ENCODE measurements at places on chromosomes 2 and 18.

GRCh38 chr2:152234277-152234676 lies 58.7 kb upstream of the STAM2 start:
- no peak for DNase-seq

- no peak for DNase-seq
These were observed 33.0 kb downstream of the RAB1A start for GRCh38 chr2:65096948-65097347.

DNA sequence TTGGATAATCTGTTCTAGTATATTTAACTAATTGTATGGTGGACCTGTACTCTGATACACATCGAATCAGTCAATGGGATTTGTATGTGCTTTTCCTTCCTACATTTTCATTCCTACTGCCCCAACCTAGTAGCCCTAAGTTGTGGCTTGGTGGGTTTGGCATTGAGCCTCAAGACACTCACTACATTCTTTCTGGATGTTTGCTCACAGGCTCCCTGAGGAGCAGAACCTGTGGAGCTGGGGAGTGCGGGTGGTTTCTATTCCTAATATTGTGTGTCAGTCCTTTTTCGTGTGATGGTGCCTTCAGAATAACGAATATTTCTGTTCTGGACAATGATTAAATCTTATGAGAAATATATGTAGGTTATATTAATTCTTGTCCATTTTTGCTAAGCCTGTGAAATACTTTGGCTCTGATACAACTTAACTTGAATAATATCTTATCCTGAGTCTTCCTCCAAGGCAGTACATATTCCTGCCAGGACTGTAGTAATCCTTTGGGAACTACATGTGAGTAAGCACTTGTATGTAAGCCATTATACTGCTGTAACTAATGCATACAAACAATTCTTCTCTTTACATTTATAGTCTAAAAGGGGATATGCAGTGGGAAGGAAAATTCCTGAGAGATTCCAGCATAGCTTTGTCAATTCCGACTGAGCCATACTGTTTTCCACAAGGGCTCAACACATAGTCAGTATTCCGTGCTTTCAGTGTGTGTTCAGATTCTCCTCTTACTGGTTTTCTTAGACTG lies 150.6 kb downstream of the AGPS start:
- no peak for DNase-seq

- no peak for DNase-seq
These were observed 83.3 kb downstream of the INSIG2 start for GRCh38 chr2:118171546-118171945.

DNA sequence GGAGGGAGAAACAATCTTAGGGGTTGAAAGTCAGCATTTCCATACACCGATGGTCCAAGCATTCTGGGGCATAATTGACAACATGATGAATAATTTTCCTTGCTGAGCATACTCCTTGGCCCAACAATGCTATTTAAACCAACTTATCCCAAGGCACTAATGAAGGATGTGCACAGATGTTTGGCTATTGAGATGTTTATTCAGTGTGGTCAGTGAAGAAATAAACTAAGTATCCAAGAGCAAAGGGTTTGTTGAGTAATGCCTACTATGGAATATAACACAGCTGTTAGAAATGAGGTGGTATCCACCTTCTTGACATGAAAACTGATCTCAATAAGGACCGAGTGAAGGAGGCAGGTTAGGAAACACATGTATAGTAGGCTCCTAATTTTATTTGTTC lies 53.9 kb upstream of the RAB6D start:
- no peak for DNase-seq

DNA sequence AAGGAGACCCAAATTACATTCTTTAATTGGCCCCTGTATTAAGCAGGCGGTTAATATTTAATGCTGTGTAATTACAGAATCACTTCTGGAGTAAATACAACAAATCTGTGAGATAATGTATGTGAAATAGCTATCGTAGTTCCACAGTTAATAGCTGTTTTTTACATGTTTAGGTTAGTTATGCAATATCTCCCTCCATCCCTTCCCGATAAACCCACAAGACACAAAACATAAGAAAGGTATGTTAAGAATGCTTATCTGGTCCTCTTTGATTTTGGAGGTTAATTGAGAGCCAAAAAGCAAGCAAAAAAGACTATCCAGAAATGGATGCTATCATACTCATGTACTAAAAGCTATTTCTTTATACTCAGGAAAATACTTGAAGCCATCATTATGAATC lies 49.1 kb downstream of the ZNF638 start:
- DNase-seq: no peak

- DNase-seq: no peak
These were observed 144.7 kb upstream of the SMAD2 start for GRCh38 chr18:48074929-48075706.

GRCh38 chr2:230693411-230693810 lies 19.2 kb upstream of the CAB39 start:
- no peak for DNase-seq

DNA sequence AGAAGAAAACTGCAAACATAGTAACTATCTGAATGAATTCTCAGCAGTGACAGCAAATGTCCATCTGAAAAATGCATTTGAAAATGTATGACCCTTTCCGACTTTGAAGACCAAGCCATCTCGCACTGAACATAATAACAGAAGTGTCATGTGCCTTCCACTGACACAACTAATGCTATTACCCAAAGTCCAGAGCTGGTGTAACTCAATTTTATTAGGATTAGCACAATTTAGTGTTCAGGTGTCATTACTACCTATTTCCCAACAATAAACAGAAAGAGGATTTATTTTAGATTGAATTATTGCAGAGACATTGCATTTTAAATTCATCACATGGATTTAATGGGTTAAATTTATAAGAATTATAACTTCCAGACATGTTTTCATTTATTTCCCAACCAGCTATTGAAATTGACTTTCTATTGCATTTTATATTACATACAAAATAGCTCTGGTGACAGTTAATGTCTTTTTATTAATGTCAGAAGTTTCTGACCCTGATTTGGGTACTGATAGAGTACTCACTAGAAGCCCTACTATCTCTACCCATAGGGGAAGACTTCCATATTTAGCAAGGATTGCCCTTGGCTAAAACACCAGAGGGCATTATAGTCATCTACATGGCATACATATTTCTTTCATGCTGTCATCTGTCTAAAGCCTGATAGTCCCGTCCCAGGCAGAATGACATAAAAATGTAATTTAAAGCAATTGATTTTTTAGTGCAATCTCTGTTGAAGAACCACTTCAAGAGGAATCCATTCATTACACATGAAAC lies 7.0 kb upstream of the STK39 start:
- DNase-seq: no peak

- DNase-seq: no peak
These were observed 336.8 kb downstream of the MYCN start for GRCh38 chr2:16277117-16277516.

GRCh38 chr18:73563345-73563744 lies 584.3 kb downstream of the FBXO15 start:
- DNase-seq: no peak

GRCh38 chr2:150887926-150888325 lies 373.7 kb downstream of the RBM43 start:
- DNase-seq: no peak

DNA sequence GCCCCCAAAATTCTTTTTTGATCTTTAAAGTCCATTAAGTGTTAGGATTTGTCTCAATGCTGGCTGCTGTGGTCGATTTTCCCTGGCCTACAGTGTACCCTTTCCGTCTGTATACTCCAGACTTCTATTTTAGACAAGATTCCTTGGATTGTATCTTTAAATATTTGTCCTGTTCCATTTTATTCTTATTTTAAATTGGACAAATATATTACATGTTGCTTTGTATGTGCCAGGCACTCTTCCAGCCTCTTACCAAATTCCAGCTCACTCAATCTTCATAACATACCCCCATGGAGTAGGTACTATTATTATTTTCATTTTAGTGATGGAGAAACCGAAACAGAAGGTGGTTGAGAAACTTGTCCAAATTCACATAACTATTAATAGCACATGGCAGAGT lies 58.1 kb downstream of the VWA3B start:
- DNase-seq: no peak

- no peak for DNase-seq
These were observed 173.7 kb downstream of the FBXO15 start for GRCh38 chr18:73973972-73974371.

- no peak for DNase-seq
These were observed 722 bp downstream of the ACSL3 start for GRCh38 chr2:222861411-222862105.

- no peak for DNase-seq
These were observed 221.2 kb downstream of the PIEZO2 start for GRCh38 chr18:10928011-10928771.

DNA sequence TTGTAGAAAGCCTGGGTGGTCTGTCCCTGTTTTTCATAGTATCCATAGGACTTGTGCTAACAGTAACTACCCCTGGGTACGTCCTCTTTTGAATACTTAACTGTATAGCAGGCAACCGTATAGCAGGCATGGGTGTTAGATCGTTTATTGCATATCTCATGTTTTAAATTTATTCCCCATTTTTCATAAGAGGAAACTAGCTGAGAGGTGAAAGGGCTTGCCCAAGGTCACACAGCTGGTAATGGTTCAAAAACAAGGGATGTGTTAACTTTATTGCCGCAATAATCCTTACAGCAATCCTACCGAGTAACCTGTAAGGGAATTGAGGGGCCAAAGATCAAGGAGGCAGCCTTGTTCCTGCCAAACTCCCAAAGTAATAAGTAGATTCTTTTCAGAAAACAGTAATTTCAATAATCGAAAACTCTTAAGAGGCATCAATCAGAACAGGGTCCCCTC lies 990 bp upstream of the MGAT4A start:
- DNase-seq: no peak

GRCh38 chr2:42086500-42086953 lies 38.7 kb downstream of the PKDCC start:
- DNase-seq: peak; percentile 82

DNA sequence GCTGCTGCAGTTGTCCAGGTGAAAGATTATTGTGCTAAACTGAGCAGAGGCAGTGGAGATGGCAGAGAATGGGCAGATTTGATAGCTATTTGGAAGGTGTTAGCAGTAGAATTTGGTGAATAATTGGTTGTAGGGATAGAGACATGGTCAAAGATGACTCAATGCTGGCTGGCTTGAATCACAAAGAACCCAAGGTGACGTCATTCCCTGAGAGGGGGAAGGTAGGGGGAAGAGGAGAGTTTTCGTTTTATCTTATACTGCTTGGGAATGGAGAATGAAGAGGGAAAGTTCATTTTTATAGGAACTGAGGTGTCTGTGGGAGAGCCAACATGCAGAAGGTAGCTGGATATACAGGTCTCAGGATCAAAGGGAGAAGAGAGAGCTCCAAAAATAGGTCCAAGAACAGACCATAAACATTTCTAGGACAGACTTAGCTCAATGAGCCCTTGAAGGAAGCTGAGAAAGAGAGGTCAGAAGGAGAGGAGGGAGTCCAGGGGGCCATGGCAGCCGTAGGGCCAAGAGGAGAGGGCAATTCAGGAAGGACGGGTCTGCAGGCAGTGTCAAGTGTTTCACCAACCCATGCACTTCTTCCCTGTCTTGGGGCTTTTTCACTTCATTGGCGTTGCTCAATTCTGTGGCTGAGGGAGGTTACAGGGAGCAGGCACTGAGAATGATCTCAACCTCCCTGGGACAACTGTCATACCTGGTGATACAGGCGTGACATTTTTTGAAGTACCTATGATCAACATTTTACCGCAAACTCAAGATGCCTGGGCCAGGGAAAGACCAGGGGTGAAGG lies 281.3 kb downstream of the TDRD15 start:
- DNase-seq: no peak

DNA sequence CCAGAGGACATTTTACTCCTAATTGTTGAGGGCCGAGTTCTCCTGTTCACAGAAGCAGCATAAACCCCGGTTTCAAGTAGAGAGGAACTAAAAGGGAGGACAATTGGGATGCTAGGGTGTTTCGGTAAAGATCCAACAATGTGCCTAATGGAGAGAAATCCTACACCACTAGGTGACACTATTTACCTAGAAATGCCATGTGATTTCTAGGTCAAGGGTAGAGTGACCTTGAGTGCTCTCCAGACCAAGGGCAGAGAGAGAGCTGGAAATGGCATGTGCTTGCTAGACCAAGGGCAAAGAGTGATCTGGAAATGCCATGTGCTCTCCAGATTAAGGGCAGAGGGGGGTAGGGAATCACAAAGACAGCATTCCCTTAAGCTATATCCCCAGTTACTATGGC lies 472.0 kb downstream of the DCDC2C start:
- no peak for DNase-seq

DNA sequence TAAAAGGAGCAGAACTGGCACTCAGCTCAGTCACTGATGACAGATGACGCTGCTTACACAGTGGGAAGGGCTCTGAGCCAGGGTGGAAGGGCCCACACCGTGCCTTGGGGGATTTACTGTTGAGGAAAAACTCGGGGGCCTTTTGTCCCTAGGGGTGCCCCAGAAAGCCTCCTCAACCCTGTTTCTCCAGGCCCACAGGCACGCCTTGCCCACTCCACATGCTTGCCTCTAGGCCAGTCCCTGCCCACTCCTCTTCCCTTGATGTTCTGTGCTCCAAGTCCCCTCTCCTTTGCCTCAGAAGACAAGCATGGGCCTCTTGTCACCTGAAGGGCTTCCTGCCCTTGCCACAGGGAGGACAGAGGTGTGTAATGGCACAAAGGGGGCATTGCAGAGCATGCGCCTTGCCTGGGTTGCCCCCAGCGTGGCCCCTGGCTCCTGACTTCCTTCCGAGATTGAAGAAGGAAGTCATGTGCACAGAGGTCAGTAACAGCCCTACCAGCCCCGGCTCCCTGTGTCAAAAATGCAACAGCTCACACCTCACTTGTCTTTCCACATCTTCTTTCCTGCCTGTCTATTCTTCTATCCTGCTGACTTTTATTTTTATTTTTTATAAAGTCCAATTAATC lies 65.1 kb downstream of the LIPG start:
- DNase-seq: no peak

- no peak for DNase-seq
These were observed 40.6 kb downstream of the PDCL3 start for GRCh38 chr2:100603414-100603813.

GRCh38 chr18:13909141-13909940 lies 6.0 kb downstream of the MC2R start:
- DNase-seq: no peak

GRCh38 chr2:65790676-65790935 lies 358.2 kb upstream of the SPRED2 start:
- peak; percentile 54 for DNase-seq

DNA sequence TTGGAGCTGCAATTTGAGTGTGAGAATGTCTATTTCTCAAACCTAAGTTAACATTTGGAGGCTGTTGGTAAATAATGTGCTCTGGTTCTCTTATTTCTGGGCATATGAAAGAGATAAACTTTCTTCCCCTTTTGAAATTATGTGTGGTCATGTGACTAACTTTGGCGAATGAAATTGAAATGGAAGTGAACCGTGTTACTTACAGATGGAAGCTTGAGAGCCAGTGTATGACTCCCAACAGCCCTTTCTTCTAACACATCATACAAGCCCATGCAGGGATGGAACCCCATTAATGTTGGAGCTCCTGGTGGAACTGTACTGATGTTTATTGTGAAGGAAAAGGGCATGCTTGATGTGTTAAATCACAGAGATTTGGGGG lies 725.8 kb downstream of the TSN start:
- DNase-seq: no peak

DNA sequence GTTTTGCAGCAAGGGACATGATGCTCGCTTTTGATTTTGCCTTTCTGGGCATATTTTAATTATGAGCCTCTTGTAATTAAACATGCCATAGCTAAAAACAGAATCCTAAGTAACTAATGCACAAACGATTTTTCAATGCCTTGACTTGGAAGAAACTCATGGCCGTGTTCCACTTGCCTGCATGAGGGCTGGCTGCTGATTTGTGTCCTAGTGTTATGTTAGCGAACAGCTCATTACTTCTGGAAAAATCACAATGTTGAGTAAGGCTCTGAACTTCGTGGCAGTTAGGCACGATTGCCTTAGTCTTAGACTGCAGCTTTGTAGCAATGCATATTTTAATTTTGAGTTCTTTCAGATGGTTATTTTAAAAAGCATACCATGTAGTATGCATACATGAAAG lies 4.5 kb downstream of the THSD7B start:
- DNase-seq: no peak
